H1 (cell line): ENCODE measurements at places on chromosomes 6 and 20.

DNA sequence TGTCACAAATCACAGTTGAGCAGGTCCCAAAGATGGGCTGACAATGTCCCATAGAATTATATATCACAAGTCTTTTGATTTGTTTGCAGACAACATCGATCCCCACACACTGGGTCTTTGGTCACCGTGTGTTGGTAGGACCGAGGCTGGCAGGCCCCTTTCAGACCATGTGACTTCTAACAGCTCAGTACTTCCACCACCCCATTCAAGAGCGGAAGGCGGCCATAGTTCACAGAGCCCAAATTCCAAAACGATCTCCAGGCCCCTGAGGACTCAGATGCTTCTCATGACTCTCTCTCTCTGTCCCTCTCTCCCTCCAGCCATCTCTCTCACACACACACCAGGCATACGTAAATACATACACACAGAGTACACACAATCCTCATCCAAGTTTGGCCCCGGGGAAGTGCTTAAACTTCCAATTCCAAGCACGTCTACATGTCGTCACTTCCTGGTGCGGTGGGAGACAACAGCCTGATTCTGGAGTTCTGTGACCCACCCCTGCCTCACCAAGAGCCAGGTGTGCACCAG, 155.9 kb upstream of the INSM1 start:
- peaks cover 2% of the 10 kb centered on the region; the same call in 1 of the 2 replicates for H3K4me1 ChIP-seq
- H3K4me3 ChIP-seq, result no peak overlapping the region
- no peak for DNase-seq
- H3K36me3 ChIP-seq, result no peaks in the 10 kb centered on the region
- no peaks in the 10 kb centered on the region for H3K27me3 ChIP-seq

DNA sequence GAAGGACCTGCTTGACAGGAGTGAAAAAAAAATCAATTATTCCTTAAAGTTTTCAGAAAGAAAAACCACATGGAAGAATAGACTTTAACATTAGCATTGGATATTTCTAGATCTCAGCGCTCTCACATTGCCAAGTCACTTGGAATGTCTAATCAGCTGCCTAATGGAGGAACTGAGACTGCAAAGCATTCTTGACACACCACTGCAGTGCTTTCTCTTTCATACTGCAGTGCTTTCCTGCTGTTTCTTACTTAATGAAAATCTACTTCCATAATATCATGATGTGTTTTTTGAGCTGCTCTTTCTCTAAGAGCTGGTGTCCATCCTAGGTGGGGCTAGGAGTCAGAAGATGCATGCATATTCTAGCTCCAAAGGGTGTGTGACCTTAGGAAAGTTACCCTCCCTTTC, 20.4 kb upstream of the MCM3 start:
- no peaks in the 10 kb centered on the region for H3K27me3 ChIP-seq
- H3K27ac ChIP-seq, result no peak overlapping the region

DNA sequence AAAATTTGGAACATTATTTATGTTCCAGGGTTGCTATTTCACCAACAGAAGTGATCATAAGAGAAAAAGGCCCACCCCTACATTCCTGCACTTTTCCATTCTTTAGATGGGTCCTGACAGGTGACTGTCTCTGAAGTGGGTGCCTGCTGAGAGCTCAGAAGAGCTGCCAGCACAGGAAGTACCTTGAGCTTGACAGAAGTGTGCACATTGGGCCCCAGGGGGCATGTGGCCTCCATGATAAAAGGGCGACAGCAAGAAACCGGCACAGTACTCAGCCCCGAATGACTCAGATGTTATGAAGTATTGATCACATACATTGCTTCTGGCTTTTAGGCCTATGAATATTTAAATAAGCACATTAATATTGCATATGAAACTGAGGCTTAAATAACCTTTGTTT, 150.4 kb downstream of the PCSK2 start:
- H3K36me3 ChIP-seq, result no peaks in the 10 kb centered on the region
- no peak overlapping the region for H3K27ac ChIP-seq
- no peaks in the 10 kb centered on the region for H3K27me3 ChIP-seq
- H3K4me3 ChIP-seq, result no peak overlapping the region

DNA sequence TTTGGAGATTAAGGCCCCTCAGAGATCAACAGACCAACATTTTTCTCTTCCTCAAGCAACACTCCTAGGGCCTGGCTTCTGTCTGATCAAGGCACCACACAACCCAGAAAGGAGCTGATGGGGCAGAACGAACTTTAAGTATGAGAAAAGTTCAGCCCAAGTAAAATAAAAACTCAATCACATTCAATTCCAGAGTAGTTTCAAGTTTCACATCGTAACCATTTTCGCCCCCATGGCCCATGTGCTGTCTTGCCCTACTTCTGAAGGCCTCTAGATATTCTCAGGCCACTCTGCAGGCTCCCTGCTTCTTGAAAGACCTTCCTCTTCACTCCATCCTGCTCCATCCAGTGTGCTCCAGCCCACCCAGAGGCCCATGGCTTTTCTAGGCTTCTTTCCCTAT, 4.2 kb downstream of the IL17A start:
- no peaks in the 10 kb centered on the region for H3K36me3 ChIP-seq
- no peak for DNase-seq
- H3K4me1 ChIP-seq, result peaks cover 7% of the 10 kb centered on the region
- peak overlapping the region; percentile 79; the same call in 1 of the 2 replicates for H3K27ac ChIP-seq

DNA sequence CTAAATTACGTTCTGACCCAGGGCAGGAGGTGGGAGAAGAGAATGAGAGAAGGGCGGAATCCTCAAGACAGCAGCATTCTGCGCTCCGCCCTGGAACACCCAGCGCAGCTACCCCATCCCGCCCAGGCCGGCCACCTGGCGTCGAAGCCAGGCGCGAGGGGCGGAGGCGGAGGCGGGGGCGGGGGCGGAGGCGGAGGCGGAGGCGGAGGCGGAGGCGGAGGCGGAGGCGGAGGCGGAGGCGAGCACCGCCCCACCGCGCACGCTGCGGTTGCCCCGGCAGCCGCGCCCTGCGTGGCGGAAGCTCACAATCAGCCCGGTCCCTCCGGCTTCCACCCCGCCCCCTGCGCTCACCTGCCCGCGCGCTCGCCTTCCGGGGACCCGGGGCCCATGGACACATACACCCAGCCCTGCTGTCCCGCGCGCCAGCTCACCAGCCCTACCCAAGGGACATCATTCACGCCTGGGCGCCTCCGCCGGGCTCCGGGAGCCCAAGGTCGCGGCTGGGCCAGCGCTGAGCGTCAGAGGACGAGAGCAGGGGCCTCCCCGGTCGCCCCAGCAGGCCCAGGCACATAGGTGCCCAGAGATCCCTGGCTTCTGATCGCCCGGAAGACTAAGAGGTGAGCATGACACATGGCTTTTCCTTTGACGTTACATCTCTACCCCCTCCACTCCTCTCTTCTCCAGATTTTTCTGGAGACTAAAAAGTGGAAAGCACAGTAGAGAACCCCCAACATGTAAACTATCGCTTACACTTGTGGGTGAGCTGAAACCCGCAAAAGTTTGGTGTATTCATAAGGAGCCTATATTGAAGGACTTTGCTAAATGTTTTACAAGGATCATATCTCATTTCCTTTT, at the start of gene ANKEF1:
Gene ANKEF1, plus strand, starts transcription at position 271 of the 855 bp plus-strand sequence. CDS start 3,315 bp downstream, outside the sequence.
- peak; percentile 29 for DNase-seq
- H3K4me3 ChIP-seq, result peak within 1 kb of the TSS; percentile 42
- H3K27me3 ChIP-seq, result no peaks in the 10 kb centered on the region
- H3K4me1 ChIP-seq, result no peaks in the 10 kb centered on the region
- H3K27ac ChIP-seq, result no peak within 1 kb of the TSS
- H3K36me3 ChIP-seq, result peaks cover 6% of the 10 kb centered on the region

DNA sequence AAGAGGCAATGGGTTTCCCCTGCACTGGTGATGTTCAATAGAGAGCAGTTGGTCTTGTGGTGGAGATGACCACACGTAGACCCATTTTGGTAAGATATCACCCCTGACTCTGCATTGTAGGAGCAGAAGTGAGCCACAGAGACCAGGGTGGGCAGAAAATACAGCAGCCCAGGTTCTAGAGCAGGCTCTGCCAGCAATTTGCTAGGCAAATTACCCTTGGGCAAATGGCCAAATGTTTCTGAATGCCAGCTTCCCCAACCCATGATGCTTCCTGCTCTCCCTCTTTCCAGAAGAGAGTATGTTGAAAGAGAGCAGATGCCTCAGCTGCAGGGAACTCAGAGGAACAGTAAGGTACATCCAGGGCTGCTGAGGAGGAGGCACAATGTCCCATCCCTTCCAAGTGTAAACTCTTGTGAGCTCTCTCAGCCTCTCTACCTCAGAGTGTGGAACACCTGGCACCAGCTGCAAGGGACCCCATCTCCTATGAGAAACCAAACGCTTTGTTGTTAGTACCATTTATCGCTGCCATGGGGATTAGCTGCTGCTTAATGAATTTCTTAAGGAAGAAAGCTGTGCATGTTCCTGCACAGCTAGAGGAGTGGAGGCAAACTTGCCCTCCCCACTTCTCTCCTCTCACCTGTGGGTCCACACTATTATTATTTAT, 317.5 kb upstream of the MOCS1 start:
- H3K4me3 ChIP-seq, result no peak overlapping the region
- DNase-seq, result no peak
- no peaks in the 10 kb centered on the region for H3K4me1 ChIP-seq
- no peaks in the 10 kb centered on the region for H3K27me3 ChIP-seq
- H3K36me3 ChIP-seq, result no peaks in the 10 kb centered on the region
- no peak overlapping the region for H3K27ac ChIP-seq

- DNase-seq, result no peak
- H3K4me3 ChIP-seq, result no peak overlapping the region
- peaks cover 4% of the 10 kb centered on the region for H3K4me1 ChIP-seq
- H3K27me3 ChIP-seq, result no peaks in the 10 kb centered on the region
These were observed 83.6 kb upstream of the CHD6 start for GRCh38 chr20:41701588-41702348.

GRCh38 chr20:43462660-43463526, 5.2 kb downstream of the SRSF6 start:
- H3K27me3 ChIP-seq, result no peaks in the 10 kb centered on the region
- peaks cover 4% of the 10 kb centered on the region for H3K4me1 ChIP-seq
- peaks cover 54% of the 10 kb centered on the region for H3K36me3 ChIP-seq
- no peak for DNase-seq
- no peak overlapping the region for H3K4me3 ChIP-seq

DNA sequence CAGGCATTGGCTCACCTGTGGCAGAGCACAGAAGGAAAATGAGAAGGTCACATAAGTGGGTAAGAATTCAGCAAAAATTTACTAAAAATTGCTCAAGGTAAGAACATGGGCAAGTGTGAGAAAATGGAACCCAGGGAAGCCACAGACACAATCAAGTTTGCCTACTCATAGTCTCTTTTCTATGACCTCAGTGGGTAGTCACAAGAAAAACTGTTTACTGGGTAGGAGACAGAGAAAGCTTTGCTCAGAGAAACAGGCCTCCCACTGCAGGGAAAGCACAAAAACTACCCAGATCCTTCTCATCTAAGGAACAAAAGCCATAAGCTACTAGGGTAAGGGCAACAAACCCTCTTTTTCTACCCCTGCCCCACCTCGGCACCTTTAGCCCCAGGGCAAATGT, 35.2 kb downstream of the FAM184A start:
- DNase-seq, result no peak
- H3K27ac ChIP-seq, result no peak overlapping the region
- H3K36me3 ChIP-seq, result no peaks in the 10 kb centered on the region
- H3K27me3 ChIP-seq, result no peaks in the 10 kb centered on the region

DNA sequence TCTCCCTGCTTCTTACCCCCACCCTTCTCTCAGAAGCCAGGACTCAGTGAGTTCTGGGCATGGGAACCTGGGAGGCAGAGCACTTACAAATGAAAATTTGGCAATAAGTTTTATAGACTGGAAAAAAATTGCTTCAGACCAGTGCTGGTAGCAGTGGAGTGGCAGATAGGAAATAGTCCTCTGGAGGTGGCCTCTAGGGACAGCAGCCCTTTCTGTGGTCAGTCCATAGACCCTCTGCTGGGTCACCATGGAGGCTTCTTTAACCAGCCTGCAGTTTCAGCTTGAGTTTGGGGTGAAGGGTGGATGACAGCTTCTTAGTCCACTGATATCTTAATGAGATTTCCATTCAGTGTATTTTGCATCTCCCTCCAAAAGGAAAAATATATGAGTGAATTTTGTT, 179.1 kb downstream of the ARID1B start:
- no peak overlapping the region for H3K27ac ChIP-seq
- H3K4me3 ChIP-seq, result no peak overlapping the region
- no peak for DNase-seq

DNA sequence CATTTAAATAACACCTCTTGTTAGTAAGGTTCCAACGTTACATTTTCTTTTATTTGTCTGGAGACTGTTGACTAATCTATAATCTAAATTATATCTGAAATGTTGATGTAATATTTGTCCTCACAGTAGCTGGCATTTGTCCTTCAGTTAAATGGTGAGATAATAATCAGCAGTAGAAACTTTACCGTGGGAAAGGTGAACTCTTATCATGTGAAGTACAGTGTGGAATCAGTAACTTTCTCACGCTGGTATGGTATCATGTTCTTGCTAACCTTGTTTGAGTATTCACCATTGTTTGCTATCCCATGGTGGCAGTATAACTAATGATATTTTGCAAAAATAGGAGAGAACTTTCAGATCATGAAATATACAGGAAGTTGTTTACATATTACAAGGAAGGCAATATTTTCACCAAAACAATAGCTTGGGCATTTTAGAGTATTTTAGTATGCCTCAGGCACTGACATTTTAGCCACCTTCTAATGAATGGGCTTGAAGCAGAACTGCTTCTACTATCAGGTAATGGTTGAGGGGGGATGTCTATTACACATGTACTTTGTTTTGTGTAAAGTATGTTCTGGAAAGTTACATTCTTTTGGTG, 4.8 kb downstream of the GMNN start:
- H3K4me1 ChIP-seq, result no peaks in the 10 kb centered on the region; the same call in 1 of the 2 replicates
- H3K27ac ChIP-seq, result no peak overlapping the region
- DNase-seq, result no peak
- no peaks in the 10 kb centered on the region for H3K27me3 ChIP-seq
- no peak overlapping the region for H3K4me3 ChIP-seq
- peaks cover 42% of the 10 kb centered on the region for H3K36me3 ChIP-seq

DNA sequence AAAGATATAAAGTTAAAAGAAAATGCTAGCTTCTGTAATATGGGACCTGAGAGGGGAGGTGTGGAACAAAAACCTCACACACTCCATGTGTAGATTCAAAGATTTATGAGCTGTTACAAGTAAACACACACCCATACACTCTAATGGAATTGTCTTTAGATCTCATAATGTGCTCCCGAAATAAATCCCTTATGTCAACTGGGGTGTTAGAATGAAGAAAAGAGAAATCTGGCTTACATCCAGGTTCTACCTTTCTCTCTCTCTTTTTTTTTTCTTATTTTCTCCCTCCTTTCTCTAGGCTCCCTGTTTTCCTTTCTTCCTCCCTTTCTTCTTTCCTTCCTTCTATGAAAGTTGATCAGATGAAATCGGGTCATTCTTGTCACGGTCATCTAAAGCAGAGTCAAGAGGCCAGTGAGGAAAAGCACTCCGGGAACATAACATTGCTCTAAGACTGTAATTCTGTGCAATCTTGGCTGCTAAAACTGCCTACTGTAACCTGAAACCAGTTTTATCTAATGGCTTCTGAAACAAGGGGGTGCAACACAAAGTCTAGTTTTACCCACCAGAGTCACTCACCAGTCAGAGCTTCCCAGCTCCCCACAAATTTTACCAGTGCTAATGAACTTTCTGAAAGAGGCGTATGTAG, 68.3 kb upstream of the BTBD3 start:
- DNase-seq, result no peak
- H3K4me1 ChIP-seq, result no peaks in the 10 kb centered on the region
- H3K4me3 ChIP-seq, result no peak overlapping the region
- H3K27ac ChIP-seq, result no peak overlapping the region
- no peaks in the 10 kb centered on the region for H3K36me3 ChIP-seq
- H3K27me3 ChIP-seq, result no peaks in the 10 kb centered on the region
